Large intestine (tissue), 12 donors: ENCODE measurements at places on chromosomes 5 and 9. TPM values are rescaled to one million over a fixed set of nuclear protein-coding genes. Genes with fewer than 3 reads are reported as not detected.

- no peak for DNase-seq
- H3K27ac ChIP-seq, result no peak overlapping the region
- H3K27me3 ChIP-seq, result no peaks in the 10 kb centered on the region
- H3K4me3 ChIP-seq, result no peak overlapping the region
- no peaks in the 10 kb centered on the region for H3K4me1 ChIP-seq
Observed at GRCh38 chr5:33223563-33224284, 217.0 kb upstream of the TARS1 start.

FBXW5 gene
- polyA plus RNA-seq, result 86.8 TPM

- no peak overlapping the region for H3K4me3 ChIP-seq
- H3K27ac ChIP-seq, result peak overlapping the region; percentile 29
- no peaks in the 10 kb centered on the region for H3K36me3 ChIP-seq
- DNase-seq, result no peak
Observed at GRCh38 chr9:135254176-135255032, 166.9 kb downstream of the OLFM1 start.

DNA sequence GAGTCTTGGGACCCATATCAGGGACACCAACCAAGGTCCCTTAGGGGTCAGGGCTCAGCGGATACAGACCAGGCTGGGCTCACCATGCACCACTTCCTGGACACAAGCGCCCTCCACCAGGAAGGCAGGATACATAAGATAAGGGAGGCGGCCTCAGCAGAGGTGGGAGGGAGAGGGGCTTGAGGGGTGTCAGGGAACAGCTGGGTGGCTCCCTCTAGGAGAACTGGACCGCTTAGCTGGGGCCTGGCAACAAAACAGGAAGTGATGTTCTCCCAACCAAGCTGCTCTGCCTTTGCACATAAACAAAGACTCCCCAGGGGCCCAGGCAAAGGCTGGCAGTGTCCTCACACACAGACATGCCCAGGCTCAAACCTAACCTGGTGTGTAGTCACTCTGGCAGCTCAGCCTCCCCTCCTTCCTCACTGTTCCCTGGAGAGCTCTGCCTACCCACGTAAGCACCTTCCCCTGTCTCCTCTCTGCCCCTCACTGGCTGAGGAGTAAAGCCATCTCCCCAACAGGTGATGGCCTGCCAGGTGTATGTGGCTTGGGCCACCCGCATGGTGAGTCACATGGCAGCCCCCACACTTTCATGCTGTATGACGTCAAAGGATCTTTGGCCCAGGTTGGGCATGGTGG, 5.8 kb upstream of the BICD2 start:
- no peak overlapping the region for H3K4me3 ChIP-seq
- no peaks in the 10 kb centered on the region for H3K27me3 ChIP-seq
- peaks cover 39% of the 10 kb centered on the region for H3K4me1 ChIP-seq
- peak overlapping the region; percentile 77 for H3K27ac ChIP-seq

LECT2 gene
- polyA plus RNA-seq, result not detected

PKD2L2 gene
- 0.15 TPM for polyA plus RNA-seq

GRCh38 chr5:128498844-128499455, 39.1 kb downstream of the FBN2 start:
- H3K27ac ChIP-seq, result no peak overlapping the region
- H3K4me3 ChIP-seq, result no peak overlapping the region
- DNase-seq, result peak; percentile 5

ACTBL2 gene
- polyA plus RNA-seq, result 0.01 TPM

RASGEF1C gene
- 1.3 TPM for polyA plus RNA-seq
